Esophagus muscularis mucosa (tissue), 4 donors: ENCODE measurements at places on chromosomes 12 and 14. TPM values are rescaled to one million over a fixed set of nuclear protein-coding genes. Genes with fewer than 3 reads are reported as not detected.
A peak's percentile ranks its signal among the peaks of the same experiment; 100 is the strongest.

The ARHGEF25 gene
- 77.7 TPM for total RNA-seq

GRCh38 chr12:8665759-8666158 lies 3.1 kb upstream of the MFAP5 start:
- no peak for DNase-seq
- peak overlapping the region; percentile 5 for H3K27ac ChIP-seq
- H3K27me3 ChIP-seq, result no peaks in the 10 kb centered on the region
- H3K4me1 ChIP-seq, result no peaks in the 10 kb centered on the region
- H3K36me3 ChIP-seq, result no peaks in the 10 kb centered on the region

DNA sequence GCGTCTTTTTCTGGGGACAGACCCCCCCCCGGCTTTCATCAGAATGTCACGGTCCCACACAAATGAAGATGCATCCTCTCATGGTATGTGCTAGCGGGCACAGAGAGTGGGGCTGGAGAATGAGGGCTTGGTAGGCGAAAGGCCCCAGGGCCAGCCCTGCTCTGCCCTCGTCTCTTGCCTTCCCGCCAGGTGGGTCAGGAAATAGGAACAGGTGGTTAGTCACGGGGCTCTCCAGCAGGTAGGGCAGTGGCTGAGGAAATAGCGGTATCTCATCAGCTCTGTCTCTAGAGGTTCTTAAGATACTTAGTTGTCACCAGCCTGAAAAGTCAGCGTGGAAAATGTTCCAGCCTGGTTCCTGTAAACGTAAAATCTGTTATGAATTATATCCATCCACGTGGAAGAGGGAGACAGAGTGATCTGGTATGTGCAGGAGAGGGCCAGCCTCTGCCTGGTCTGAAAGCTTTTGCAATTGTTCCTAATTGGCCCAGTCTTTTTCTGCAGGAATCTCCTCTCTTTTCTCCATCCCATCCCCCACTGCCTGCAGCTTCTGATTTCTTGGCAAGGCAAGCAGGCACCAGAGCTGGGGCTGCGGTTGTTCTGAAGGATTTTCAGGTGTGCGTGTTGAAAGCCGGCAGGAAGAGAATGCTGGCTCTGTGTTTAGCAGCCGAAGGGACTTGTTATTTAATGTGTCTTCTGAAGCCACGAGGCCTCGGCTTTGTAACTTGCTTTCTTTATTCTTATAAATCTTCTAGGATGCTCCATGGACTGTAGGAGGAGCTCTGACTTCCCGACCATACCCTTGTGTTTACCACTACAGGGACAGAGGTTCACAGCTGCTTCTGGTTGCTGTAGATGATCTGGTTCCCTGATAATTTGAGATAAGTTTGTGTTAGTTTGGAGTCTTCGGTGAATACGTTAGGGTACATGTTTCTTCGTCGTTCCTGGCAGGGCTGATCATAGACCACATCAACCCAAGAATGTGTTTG lies 131.1 kb downstream of the CACNA1C start:
- no peak for DNase-seq
- peak overlapping the region; percentile 89 for H3K27ac ChIP-seq
- H3K4me1 ChIP-seq, result peaks cover 54% of the 10 kb centered on the region
- no peaks in the 10 kb centered on the region for H3K27me3 ChIP-seq

The OR4L1 gene
- total RNA-seq, result not detected

The ALX1 gene
- total RNA-seq, result 0.39 TPM

The MUCL1 gene
- total RNA-seq, result not detected

DNA sequence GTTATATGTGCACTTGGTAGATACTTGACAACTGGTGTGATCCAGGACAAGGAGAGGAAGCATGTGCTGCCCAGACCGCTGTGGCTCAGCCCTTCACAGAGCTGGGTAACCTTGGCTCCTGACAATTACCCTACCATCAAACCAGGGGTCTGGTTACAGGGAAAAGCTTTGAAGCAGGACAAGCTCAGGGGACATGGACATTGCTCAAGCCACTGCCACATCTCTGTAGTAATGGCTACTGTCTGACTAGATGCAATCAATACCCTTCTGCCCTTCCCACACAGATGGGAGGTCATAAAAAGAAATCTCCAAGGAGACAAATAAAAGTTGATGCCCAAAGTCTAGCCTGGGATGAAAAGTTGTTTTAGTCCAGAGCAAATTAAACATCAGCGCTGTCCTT lies 577.4 kb downstream of the MED13L start:
- H3K4me1 ChIP-seq, result no peaks in the 10 kb centered on the region
- H3K4me3 ChIP-seq, result no peak overlapping the region
- no peak overlapping the region for H3K27ac ChIP-seq
- no peaks in the 10 kb centered on the region for H3K27me3 ChIP-seq
- DNase-seq, result no peak

DNA sequence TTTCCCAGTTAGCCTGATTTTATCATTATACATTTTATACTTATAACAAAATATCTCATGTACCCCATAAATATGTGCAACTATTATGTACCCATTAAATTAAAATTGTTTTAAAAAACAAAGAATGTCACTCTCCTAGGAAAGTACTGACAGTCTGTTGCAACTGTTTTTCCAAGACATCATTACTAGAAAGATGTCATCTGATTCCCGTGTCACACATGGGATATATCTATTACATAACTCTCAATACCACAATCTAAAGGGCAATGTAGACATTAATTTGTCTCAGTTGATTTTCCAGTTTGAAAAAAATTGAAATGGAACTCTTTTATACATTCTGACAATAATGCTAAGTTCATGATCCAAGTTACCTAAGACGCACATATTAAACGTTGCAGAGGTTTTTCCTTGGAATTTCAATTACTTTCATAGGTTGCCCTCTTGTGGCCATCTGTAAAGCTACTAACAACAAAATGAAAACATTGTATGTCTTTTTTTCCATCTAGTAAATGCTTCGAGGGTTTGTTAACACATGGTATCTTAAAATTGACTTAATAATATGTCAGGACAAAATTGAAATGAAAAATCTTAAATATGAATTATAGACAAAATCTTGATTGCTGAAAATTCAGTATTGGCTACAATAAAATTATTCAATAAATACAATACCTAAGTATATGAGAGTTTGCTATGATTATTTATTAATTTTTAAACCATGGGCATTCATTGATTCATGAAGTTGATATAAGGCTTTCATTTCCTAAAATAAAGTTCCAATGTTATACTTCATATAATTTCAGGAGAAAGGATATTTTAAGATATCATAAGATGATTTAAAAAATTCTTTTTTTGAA lies 131.6 kb downstream of the PPFIA2 start:
- H3K27me3 ChIP-seq, result no peaks in the 10 kb centered on the region
- no peak for DNase-seq
- H3K27ac ChIP-seq, result no peak overlapping the region
- no peaks in the 10 kb centered on the region for H3K4me1 ChIP-seq
- H3K36me3 ChIP-seq, result no peaks in the 10 kb centered on the region

The ERBB3 gene
- 16.9 TPM for total RNA-seq

GRCh38 chr14:90603336-90603735 lies 206.5 kb downstream of the CALM1 start:
- no peak for DNase-seq
- no peaks in the 10 kb centered on the region for H3K27me3 ChIP-seq
- H3K4me1 ChIP-seq, result peaks cover 15% of the 10 kb centered on the region
- no peak overlapping the region for H3K27ac ChIP-seq

GRCh38 chr14:90671382-90672234 lies 144.6 kb downstream of the TTC7B start:
- DNase-seq, result no peak
- no peaks in the 10 kb centered on the region for H3K27me3 ChIP-seq
- no peaks in the 10 kb centered on the region for H3K36me3 ChIP-seq

DNA sequence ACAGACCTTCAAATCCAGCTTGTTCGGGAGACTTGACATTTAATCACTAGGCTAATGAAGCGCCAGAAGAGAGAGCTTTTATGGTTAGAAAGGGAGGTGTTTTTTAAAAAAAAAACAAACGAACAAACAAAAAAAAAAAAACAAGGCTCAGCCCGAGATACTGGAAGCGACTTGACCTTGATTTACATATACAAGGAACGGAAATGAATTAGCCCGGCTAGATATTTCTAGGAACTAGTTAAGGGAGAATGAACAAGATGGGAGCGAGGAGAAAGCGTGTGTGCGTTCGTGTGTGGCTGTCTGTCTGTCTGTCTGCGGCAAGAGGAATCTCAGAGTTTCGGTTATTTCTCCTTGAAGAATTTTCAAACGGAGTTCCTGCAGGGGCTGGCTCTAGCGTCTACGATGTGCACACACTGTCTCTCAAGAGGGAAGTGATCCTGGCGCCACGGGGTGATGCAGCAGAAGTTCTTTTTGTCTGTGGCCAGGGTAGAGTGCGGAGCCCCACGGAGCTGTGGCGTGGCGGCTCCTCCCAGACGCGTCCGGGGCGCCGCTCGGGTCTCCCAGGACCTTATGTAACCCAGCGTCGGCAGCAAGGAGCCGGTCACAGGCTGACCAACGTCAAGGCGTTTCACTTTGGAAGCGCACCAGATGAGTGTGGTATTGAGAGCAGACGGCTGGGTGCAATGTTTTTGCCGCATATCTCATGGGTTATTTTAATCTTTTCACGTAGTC lies 18.8 kb downstream of the SOCS2 start:
- H3K27me3 ChIP-seq, result no peaks in the 10 kb centered on the region
- H3K36me3 ChIP-seq, result no peaks in the 10 kb centered on the region
- DNase-seq, result peak; percentile 94
- peaks cover 10% of the 10 kb centered on the region for H3K4me1 ChIP-seq
- H3K27ac ChIP-seq, result peak overlapping the region; percentile 74
- H3K4me3 ChIP-seq, result peak overlapping the region; percentile 62

GRCh38 chr14:61146899-61147298 lies 134.2 kb downstream of the TMEM30B start:
- peaks cover 41% of the 10 kb centered on the region for H3K4me1 ChIP-seq
- H3K27ac ChIP-seq, result peak overlapping the region; percentile 73
- H3K27me3 ChIP-seq, result no peaks in the 10 kb centered on the region
- no peak overlapping the region for H3K4me3 ChIP-seq
- no peak for DNase-seq
